ENCODE measurements at places on chromosomes 13 and 19.

DNA sequence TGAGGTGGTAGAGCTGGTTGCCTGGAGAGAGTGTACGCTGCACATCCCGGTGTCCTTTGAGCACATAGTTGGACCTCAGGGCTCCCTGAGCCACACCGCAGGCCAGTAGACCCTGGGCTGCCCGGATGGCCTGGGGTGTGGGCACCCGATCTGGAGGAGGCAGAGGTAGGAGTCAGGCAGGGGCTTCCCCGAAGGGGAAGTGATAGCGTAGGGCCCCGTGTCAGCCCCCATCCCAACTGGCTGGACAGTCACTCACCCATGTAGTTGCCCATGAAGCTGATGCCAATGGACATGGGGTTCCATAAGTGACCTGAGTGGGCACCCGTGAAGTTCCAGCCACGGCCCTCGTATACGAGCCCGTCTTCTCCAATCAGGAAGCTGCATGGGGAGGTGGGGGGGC, 3.6 kb downstream of the PGLYRP1 start:
- DNase-seq, result no peak

- no peak for DNase-seq
Observed at GRCh38 chr13:95588721-95589120, 36.2 kb downstream of the CLDN10 start.

- DNase-seq, result no peak
Observed at GRCh38 chr19:51007488-51007887, 6.1 kb upstream of the KLK8 start.

DNA sequence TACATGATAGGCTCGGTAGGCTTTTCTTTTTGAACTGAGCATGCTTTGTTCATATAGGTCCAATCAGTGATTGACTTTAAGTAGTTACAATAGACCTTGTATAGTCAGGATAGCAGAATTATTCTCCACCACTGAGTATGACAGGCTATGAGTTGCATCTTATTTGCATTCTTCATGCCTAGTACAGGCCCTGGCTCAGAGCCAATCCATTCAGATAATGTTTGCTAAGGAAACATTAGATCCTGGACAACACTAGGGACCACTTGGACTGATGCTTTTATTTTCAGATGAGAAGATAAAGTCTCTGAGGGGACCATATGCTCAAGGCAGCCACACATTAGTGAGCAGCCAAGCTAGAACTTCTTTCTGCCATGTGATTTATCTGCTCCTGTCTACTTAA, 133.9 kb downstream of the KL start:
- DNase-seq, result no peak

- no peak for DNase-seq
Observed at GRCh38 chr13:64746845-64747244, 2483.3 kb downstream of the PCDH9 start.

GRCh38 chr13:59861676-59862075, 302.1 kb downstream of the DIAPH3 start:
- no peak for DNase-seq

- DNase-seq, result no peak
Observed at GRCh38 chr19:30135093-30135757, 193.2 kb downstream of the URI1 start.

DNA sequence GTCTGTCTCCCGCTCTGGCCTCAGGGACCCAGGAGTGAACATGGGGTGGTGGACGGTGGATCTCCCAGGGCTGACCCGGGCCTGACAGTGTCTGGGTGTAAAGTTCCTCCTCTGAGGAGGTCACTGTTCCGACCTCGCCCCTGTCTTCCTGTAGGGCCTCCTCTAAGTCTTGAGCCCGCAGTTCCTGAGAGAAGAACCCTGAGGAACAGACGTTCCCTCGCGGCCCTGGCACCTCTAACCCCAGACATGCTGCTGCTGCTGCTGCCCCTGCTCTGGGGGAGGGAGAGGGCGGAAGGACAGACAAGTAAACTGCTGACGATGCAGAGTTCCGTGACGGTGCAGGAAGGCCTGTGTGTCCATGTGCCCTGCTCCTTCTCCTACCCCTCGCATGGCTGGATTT, at the start of gene SIGLEC9:
SIGLEC9 (plus strand) TSS at position 178 of the 400 bp plus-strand sequence; CDS start at position 247, 69 bp downstream.
- DNase-seq, result no peak

DNA sequence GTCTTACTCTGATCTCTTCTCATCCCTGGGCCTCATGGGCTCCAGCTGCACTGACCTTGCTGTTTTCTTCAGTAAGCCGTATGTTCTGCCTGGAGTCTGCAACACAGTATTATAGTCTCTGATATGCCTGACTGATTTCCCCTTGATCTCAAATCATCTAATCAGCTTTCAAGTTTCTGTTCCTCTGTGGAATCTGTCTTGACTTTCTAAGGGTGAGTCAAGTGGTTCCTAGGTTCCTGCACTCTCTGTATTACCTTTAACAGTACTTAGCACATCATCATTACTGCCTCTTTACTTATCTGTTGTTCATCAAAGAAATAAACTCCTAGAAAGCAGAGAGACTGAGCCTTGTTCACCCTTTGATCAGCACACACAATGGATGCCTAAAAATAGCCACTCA, 350.7 kb downstream of the LMO7 start:
- DNase-seq, result no peak

GRCh38 chr13:24355103-24355502, 45.7 kb downstream of the C1QTNF9 start:
- no peak for DNase-seq

DNA sequence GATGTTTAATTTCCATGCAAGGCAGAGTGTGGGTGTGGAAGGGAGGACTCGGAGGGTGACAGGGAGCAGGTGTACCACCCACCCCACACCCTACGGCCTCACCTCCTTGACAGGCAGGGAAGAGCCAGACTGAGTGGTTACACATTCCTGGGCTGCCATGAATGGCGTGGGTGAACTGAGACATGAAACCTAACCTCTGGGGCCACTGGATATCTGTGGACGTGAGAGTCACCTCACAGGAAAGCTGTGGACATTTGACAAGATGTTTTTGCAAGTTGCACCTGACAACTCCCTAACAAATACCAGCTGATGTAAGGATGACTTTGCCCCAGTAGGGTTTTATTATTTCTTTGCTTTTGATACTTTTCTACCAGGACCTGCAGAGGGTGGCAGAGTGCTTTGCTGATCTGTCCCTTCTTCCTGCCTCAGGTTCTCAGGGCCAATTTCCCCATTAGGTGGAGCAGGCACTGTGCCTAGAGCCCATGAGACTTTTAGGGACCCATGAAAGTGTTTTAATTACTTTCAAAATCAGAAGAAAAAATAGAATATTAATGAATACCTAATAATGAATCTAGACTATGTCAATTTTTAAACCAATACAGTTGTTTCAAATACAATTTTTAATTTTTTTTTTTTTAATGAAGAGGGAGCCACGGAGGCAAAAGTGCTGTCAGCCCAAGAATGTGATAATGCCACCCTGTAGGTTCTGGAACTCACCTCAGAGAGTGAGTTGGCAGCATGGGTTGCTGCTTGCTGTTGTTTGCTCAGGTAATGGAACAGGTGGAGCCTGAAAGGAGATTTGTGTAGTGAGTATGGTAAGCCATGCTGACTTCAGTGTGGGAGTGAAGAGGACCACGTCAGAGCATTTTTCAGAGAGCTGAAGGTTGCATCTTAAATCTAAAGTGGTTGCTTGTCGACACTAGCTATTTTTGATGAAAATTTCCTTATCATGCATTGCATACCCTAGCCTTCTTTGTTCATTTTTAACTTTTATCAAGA, 58.0 kb upstream of the CYSLTR2 start:
- peak; percentile 42 for DNase-seq

DNA sequence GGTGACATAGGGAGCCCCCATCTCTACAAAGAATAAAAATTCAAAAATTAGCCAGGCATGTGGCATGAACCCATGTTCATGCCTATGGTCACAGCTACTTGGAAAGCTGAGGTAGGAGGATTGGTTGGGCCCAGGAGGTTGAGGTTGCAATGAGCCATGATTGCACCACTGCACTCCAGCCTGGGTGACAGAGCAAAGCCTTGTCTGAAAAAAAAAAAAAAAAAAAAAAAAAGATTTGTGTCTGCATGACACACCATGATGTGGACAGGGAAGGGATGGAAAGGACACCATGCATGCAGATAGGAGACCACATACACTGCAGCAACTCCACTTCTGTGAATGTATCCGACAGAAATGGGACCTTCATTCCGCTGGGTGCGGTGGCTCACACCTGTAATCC, 34.0 kb upstream of the HOMER3 start:
- no peak for DNase-seq

DNA sequence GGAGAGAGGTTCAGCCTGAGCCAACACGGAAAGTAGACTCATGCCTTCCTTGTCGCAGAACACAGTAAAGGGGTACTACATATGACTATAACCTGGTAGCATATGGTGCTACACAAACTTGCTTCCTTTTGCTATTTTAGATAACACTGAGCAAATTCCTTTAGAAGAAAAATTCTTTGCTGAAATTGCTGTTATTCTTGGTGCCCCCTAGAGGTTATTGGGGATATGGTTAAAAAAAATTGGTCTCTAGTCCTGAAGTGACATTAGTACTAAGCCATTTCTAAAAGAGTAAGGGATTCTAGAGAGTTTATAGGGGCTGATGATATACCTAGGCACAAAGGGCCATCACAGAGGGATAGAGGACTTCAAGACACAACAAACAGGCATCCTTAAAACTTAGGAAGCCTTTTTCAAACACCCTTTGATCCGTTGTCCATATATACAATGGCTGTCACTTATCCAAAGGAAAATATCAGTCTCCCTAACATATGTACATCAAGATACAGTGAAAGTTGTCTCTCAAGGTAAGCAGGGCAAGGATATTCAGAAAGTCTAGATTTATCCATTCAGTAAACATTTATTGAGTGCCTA, 13.9 kb upstream of the HS6ST3 start:
- DNase-seq, result no peak

- DNase-seq, result peak; percentile 95
Observed at GRCh38 chr19:44356383-44357111, at the start of gene ZNF112. TSS of gene ZNF112 (minus strand) at chr19:44356680. CDS start at chr19:44340539, 16,141 bp downstream.

DNA sequence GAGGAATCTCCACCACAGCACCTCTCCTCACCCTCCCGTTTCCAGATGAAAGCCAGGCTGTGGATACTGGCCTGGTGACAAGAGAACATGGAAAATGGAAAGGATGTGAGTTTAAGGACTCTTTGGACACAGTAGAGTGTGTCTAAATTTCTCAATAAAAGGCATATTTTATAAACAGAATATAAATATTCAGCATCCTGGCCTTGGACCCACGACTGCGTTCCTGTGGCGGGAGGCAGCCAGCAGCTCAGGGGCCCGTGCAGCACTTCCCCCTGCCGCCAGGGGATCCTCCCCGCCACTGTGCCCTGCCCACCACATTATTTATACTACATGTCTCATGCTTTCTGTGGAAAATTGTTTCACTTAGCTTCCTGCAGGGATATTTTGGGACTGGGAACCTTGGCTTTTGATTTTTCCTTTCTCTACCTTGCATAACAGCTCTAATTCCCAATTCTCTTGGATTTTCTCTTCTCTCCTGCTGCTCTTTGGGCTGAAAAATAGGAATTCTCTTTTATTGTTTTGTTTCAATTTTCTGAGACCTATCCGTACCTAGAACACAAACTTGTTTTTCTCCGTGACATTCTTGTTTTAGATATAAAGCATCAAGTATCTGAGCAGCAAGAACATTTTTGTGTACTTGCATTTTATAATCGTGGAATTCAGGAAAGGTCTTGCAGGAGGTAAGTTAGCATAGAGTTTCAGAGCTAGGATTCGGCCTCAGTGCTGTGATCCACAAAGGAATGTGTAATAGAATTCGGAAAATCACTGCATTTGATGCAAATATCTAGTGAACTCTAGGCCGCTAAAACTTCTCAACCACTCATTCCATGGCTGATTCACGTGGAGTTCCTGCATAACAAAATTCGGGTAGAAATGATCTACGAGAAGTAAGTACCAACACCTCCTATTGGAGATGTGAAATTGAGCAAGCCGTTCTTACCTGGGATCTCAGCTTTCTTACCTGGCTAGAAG, 107.7 kb upstream of the SPATA13 start:
- no peak for DNase-seq

DNA sequence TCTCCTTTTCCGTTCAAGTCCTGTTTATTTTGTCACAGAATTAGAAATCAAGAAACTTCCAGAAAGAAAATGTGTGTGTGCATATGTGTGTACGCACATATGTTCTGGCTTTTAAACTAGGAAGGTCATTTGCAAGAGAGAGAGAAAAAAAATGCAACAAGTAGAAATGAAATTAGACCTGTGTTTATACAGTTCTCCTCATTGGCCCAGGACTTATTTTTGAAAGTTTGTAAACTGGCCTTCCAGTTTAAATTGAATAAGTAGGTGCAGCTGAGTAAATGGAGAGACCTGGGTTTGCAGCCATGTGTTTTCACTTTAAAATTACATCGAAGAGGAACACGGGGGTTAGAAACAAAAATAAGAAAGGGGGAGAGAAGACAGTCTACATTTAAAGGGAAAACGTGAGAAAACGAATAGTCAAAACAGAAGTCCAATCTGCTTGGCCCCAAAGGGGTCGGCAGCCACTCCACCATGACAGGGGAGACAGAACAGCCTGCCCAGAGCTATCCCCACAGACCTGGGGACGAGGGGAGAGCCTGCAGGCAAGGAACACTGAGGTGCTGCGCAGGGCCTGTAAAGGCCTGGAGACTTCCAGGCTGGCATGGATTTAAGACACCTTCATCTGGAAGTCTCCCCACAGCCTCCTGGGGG, 216.8 kb upstream of the MAB21L1 start:
- no peak for DNase-seq

GRCh38 chr19:18396471-18397241, 766 bp downstream of the LRRC25 start:
- no peak for DNase-seq

GRCh38 chr13:75489502-75490263, 7.7 kb upstream of the TBC1D4 start:
- no peak for DNase-seq

- DNase-seq, result no peak
Observed at GRCh38 chr19:16514383-16515019, 18.3 kb downstream of the C19orf44 start.

DNA sequence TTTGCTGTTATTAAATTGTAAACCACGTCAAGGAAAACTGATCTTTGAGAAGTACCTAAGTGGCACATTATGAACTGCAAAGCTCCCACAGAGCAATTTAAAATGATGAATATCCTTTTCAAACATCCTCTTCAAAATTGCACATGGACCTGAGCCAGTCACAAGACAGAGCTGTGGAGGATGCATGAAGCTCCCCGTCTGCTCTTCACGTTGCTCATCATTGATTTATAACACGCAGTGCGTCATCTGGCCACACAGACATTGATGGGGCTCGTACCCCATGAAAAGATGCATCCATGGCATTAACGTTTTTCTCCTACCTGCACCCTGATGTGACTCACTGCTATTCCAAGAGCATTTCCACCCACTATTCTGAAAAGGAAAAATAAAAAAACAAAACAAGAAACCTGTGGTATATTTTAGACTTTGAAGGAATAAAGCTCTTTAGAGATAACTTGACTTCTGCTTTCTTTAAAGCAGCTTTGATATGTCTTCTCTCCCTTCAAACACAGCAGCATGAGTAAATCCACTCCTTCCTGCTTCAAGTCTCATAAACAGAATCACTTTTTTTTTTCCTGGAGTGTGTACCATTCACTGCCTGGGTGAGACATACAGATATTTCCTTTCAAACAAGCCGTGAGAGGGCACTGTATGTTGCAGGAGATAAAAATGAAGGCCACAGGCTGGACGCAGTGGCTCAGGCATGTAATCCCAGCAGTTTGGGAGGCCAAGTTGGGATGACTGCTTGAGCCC, 7.2 kb upstream of the SERTM1 start:
- no peak for DNase-seq
